ENCODE measurements at places on chromosomes 2 and 18.

DNA sequence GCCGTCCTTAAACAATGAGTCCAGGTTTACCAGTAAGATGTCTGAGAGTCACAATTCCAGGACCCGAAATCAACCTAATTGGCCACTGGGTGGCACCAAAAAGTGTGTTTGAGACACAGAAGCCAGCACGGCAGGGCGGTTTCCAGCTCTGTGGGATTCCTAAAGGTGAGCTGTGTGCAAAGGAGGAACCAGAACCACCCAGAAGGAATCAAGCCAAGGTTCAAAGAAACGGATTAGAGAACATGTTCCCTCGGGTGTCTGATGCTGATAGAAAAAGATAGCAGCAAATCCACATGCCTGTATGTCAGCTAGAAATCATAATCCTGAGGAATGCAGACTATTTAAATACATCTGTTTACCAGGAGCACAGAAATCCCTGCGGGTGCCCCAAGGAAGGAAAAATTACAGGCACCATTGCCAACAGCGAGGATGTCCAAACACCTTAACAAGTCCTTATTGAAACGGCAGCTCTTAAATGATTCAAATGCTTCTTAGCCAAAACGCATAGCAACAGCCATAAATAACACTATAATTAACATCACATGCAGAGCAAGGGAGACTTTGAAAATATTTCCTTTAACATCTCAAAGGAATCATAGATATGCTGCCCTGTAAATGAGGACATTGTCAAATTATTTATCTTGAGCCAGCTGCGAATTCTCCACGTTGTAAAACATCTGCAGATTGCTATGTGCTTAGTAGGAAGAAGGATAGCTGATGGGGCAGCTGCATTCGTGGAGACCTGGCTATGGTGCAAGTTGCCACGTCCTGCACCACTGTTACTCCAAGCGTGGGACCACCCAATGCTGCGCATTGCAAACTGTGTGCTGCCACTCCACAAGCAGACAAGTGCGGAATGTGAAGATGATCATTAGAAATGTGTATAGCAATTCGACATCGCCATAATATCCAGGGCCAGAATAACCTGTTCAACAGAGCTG lies 318.7 kb upstream of the NCKAP5 start:
- no peak for DNase-seq

DNA sequence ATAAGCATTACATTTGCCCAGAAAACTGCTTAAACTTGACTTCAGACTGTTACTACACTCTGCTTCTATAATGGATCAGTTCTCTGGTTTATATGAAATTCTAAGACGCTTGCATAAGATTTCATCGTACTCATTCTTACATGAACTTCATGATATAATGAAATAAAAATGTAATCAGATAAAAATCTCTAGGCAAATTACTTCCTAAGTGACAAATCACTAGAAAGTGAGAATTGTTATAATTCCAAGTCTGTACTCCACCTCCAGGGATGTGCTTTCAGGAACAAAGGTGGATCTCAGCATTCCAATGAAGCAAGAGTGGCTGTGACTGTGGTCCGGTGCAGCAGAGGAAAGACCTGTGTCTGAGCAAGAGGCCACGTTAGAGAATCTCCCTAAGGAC lies 226.2 kb downstream of the PIEZO2 start:
- DNase-seq: no peak

DNA sequence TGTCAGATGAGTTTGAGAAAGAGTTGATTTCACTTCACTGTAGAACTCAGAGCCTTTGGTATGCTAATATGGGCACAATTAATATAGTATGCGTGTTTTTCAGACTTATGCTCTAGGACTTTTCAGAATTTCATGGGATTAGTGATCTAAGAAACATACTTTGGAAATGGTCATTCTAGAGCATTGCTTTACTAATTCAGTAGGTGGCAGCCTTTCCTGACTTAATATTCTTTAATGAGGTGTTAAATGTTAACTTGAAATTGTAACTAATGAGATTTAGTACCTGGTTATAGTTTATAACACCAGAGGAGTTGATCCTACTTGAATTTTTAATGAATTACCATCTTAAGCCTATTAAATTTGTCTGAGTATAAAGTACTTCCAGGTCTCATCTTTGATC lies 28.4 kb downstream of the ACTR2 start:
- DNase-seq: no peak

DNA sequence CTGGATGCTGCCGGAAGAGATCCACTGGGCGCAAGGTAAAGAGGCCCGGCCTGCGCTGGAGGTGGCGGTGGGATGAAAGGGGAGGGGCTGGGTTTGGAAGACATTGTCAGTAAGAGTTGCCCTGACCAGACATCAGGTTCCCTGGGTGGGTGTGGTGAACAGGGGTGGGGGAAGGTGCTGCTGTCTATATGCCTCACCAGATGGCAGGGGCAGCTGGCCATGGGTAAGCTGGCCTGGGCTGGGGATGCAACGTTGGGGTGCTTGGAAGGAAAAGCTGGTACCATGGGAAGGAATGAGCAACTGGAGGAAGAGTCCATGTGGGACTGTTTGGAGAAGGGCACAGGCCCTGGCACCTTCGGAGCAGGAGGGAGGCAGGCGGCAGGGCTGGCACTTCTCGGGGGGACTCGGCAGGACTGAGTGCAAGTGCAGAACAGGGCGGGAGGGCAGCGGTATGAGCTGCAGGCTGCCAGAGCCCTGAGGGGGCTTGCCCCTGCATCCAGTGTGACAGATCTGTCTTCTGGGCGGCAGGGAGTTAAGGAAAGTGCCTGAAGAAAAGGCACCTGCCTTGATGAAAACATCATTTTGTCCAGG lies 146.4 kb downstream of the DYSF start:
- DNase-seq: no peak

- DNase-seq: no peak
Observed at GRCh38 chr18:9838144-9838877, 47.5 kb upstream of the TXNDC2 start.

DNA sequence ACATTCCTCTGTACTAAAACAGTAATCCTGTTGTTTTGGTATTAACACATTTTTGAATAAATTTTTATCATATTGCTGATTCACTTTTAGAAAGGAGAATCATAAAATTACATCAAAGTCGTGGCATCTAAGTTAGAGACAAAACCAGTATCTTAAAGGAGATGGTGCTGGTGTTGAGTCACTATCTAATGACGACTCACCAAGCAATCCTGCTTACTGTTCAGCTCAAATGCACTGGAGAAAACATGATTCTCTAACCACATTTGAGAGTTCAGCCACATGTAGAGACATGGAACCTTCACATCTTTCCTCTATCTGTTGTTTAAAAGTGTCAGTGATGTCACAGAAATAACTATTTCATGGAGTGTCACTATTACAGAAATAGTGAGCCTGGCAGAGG lies 473.8 kb downstream of the TGIF1 start:
- no peak for DNase-seq

DNA sequence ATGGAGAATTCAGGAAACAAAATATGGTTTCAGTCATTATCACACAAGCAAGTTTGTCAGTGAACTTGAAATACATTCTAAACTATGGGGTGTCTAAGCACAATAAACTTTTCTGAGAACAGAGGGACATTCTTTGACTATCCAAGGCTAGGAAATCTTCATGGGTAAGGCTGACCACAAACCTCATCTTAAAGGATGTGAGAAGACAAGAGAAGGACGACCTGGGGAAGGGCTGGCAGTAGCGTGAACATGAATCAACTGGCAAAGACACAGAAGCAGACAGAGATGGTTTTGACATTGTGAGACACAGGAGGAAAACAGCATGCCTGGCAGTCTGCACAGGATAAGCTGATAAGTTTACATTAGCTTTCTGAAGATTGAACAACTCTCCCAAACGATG lies 752.4 kb upstream of the SLC8A1 start:
- no peak for DNase-seq

DNA sequence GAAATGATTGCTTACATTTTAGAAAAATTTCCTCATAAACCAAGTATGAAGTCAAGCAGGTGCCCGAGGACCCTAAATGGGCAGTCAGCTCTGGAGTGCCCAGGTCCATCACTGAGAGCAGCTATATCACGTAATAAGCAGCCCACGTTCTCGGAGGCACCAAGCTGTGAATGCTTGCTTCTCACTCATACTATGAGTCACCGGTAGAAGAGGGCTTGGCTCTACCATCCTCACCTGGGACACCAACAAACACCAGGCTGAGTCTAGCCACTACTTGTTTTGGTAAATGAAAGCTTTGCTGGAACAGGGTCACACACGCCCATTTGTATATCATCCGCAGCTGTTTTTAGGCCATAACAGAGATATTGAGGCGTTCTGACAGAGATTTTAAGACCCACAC lies 207.5 kb downstream of the SEPTIN10 start:
- DNase-seq: no peak

- DNase-seq: no peak
Observed at GRCh38 chr18:13003466-13003896, 12.3 kb downstream of the CEP192 start.

DNA sequence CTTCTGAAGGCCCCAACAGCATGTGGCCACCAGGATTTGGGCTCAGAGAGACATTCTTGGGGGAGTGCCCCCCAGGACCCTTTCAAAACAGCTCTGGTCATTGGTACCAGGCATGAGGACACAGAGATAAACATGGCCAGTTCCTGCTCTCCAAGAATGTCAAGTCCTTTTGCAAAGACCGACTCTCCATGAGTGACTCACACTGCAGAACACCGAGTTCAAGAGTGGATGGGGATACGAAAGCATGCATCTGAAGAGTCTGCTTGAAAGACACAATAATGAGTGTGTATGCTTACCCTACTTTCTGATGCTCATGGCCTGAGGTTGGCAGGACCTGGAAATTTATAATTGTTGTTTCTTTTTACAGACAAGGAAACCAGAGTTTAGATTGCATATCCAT lies 450.6 kb downstream of the TSN start:
- DNase-seq: no peak

Data from activated CD8-positive, alpha-beta memory T cell treated with anti-CD3 and anti-CD28 coated beads for 4 hours (primary cell).